Stimulated activated CD4-positive, alpha-beta T cell treated with anti-CD3 and anti-CD28 coated beads, Interleukin-4, amount 100 ng/mL, for 48 hours (primary cell): ENCODE measurements at places on chromosomes 5 and 9.

GRCh38 chr5:176889321-176890280, 9.5 kb downstream of the HK3 start:
- no peak for DNase-seq

GRCh38 chr5:172010278-172010677, 3.8 kb upstream of the FBXW11 start:
- no peak for DNase-seq

GRCh38 chr9:70403618-70404025, 10.8 kb downstream of the KLF9 start:
- DNase-seq, result no peak

GRCh38 chr5:174093123-174093522, 47.6 kb downstream of the NSG2 start:
- no peak for DNase-seq

- no peak for DNase-seq
Observed at GRCh38 chr9:135076876-135077430, 10.5 kb upstream of the OLFM1 start.

GRCh38 chr5:95835682-95836385, 13.3 kb upstream of the GLRX start:
- DNase-seq, result no peak

- no peak for DNase-seq
Observed at GRCh38 chr5:33679791-33680190, 212.0 kb downstream of the ADAMTS12 start.
